Substantia nigra (tissue), 51 donors: ENCODE measurements at places on chromosomes 6 and 20.

DNA sequence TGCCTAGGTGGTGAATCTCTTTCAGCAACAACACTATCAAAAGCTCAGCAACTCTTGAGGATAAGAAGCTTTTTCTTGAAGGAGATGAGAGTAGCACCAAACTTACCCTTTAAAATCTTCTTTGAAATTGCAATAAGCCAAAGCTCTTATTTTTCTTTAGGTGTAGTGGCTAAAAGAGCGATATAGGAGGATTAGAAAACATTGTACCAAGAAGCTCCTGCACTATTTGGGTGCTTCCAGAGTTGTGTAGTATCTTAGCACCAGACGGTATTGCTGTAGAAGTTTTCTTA is 1.2 kb downstream of the FUT9 start:
- no peak for DNase-seq

- DNase-seq: no peak
Observed at GRCh38 chr20:51789434-51789833, 12.9 kb downstream of the SALL4 start.

DNA sequence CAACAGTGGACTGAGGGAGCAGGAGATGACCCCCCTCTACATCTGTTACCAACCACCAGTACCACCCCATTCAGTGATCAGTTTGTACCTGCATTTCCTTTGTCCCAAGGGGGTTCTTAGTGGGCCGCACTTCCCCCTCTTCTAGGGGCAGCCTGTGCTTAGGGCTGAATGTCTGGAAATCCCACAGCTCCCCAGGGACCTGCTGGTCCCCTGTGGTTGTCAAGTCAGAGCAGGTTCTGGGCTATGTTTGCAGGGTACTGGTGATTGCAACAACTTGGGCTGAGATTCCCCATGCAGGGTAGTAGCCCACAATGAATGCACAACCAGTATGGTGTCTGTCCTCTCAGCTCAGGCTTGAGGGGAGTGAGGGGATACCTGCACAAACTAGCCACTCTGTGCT is 39.7 kb upstream of the COL10A1 start:
- DNase-seq: no peak

GRCh38 chr20:38161412-38161774 is 3.7 kb downstream of the TGM2 start:
- DNase-seq: no peak

DNA sequence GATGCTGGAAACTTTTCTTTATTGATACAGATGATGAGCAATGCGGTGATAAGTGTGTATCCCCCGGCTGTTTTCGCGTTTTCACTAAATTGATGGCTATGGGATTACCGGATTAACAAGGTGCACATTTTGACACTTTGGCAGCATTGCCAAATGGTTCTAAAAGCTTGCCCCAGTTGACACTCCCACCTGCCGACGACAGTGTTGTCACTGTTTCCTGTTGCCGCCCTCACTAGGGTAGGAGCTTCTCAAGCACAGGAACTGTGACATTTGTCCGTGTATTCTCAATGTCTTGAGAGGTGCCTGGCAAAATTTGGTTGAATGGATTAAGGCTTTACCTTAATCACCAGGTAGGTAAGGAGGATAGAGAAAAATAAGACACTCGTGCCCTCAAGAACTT is 9.8 kb upstream of the MAPK13 start:
- DNase-seq: no peak

- no peak for DNase-seq
Observed at GRCh38 chr6:122068291-122068769, 331.1 kb upstream of the HSF2 start.

DNA sequence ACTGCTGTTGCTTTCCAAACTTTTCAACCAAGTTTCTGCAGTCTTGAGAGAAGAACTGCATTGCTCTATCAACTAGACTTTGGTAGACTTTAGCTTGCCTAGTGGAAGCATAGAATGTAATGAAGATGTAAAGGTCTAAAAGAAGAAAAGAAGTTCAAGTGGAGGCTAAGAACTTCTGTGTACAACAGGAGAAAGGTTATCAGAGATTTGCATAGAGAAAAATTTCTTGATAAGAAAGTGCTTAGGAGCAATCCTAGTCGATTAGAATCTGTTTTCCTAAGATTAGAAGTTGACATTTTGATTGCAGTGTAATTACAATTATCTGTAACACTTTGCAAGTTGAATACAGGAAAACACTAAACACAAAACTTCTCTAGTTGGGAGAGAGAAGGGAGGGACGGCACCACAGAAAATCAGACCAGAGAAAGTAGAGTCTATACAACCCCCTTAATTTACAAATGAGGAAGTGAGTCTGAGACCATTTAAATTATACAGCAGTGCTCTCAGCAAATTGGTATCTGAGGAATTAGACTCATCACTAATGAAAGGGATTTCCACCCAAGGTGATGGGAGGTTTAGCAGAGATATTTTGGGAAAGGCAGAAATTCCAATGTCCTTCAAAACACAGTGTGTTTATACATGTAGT is 194.3 kb upstream of the MARCKS start:
- DNase-seq: no peak

DNA sequence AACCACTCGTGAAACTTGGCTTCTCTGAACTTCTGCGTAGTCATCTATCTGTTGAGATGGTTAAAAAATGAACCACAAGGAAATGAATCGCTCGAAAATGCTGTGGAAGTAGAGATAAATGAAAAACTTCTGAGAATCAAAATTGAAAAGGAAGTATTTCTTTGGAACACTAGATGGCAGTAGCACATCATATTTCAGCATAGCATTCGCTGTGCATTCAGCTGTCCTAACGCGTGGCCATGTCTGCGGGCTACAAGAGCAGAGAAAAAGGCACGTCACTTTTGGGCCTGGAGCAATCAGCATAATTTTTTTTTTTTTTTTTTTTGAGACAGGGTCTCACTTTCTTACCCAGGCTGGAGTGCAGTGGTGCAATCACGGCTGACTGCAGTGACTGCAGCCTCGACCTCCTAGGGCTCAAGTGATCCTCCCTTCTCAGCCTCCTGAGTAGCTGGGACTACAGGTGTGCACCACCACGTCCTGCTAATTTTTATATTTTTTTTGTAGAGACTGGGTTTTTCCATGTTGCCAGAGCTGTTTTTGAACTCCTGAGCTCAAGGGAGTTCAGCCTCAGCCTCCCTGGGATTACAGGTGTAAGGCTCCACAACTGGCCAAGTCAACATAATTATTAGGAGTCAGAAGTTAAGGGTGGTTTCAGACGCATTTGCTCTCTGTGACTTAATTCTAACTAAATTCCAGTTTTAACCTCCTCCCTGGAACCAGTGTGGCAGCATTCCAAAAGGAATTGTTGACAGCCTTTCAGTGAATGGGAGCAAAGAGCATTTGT is 8.8 kb upstream of the PERP start:
- DNase-seq: no peak

DNA sequence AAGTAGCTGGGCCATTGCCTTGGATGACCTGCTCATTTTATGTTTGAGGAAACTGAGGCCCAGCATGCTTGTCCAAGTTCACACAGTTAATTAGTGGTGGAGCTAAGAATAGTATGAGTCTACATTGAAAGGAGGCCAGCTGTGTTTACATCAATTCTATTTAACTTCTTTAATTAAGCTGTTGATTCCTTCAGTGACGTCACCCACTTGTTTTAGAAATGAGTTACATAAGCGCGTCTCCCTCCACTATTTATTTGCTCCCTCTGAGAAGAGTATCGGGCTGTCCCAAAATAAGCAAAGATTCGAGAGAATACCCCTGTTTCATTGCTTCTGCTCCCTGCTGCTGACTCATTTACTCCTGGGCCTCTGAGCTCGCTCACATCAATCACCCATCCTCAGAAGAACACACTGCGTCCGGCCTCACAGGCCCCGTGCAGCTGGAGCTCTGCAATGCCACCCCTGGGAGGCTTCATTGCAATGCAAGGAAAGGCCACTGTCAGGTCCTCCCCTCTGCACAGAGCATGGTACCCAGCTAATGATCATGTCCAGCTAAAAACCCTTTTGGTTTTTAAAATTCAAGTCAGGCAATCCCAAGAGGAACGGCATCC is 74.8 kb upstream of the BMP2 start:
- DNase-seq: no peak

DNA sequence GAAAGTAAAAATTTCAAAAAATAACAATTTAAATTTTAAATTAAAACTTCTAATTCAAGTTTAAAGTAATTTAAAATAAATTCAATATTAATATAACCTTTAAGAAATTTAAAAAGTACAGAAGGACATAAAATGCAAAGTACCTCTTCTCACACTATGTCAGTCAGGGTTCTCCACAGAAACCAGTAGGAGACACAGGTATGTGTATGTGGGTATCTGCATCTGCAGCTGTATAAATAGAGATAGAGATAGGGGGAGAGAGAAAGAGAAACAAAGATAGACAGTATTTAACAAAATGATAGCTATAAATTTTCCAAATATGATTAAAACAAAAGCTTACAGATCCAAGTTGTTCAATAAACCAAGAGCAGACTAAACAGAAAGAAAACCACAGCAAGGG is 190.8 kb downstream of the ERMARD start:
- DNase-seq: no peak

- no peak for DNase-seq
Observed at GRCh38 chr6:38355519-38355918, 284.2 kb downstream of the BTBD9 start.

DNA sequence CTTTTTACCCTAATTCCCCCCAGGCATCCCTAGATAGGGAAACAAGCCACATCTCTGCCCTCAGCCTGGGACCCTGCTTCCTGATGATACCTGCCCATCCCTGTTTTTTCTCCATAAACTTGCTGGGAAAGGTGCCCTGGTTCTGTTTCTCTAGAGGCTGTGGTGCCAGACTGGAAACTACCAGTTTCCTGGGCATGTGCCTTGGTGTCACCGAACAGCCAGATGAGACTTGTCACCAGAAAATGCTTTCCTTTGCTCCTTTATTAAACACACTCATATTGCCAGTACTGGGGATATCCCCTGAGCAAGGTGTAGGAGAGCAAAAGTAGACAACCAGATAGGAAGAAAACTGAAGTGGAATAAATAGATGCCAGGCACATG is 16.8 kb downstream of the SRSF3 start:
- DNase-seq: no peak

- no peak for DNase-seq
Observed at GRCh38 chr20:57563522-57563921, 2.6 kb downstream of the PCK1 start.

DNA sequence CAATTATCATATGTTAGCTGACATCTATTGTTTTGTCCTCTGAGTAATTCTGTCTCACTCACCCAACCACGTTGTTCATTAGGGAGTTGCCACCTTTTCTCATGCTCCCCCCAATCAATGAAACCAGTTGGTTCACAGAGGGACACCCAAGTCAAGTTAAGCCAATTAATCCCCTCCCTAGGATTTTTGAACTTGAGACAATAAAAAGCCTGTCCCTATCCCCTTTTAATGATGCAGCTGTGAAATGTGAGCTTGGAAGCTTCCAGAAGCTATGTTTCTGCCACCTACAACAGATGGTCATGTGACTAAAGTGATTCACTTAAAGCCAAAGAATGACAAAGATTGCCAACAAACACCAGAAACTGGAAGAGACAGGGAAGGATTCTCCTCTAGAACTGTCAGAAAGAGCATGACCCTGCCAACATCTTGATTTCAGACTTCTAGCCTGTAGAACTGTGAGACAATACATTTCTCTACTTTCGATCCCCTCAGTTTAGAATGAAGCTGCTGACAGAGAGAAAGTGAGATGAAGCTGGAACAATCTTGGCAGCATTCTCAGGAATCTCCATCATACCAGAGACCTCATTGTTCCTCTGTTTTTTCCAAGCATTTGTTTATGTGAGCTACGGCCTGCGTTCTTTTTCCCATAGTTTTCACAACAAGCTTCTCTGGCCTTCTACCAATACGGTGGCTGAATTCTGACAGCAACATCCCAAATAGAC is 57.8 kb upstream of the TPD52L1 start:
- no peak for DNase-seq

DNA sequence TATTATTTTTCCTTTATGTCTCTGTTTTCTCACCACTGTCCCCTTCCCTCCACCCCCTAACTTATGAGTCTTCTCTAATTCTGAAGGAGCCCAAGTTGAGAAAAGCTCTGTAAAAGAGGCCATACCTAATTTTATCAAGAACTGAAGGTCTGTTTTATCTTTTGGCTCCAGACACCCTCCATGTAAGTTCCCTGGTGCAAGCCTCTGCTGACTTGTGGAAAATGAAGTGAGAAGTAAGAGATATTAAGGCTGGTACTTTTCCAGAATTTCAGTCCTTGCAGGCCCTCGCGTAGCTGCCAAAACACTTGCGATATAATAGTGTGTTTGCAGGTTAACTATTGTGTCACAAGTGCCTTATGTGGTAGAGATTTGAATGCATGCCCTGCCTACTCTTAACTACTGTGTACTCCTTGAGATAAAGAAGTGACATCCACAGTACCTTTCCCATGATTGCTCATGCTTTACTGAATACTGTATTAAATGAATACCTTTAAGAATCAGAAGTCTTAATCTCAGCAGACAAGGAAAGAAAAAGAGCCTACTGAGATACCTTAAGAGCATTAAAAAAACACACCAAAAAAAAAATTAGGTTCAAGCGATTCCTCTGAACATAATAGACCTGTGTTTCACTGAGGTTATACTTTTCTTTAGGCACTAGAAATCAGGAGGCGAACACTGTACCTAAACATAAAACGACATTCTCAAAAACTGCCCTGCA is 143.6 kb upstream of the ZNF184 start:
- DNase-seq: no peak
